ENCODE measurements at places on chromosomes 12 and 14. TPM values are rescaled to one million over a fixed set of nuclear protein-coding genes. Genes with fewer than 3 reads are reported as not detected.
A peak's percentile ranks its signal among the peaks of the same experiment; 100 is the strongest.

DNA sequence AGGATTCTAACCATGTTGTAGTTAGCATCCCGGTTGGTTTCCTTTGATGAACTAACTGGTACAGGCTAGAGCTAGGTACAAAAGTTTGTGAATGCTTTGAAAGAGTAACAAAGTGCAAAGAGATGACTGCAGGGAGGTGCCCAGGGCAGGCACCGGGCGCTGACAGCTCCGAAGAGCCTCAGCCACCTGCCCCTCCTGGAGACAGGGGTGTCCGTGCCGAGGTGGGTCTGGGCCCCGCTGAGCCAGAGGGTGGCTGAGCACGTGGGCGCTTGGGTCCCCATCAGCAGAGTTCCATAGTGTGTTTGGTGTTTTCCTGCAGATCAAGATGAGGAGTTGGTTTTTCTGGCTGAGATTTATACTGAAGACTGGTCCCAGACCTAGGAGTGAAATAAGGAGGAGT is 19.9 kb downstream of the PRKAB1 start:
- DNase-seq: no peak

DNA sequence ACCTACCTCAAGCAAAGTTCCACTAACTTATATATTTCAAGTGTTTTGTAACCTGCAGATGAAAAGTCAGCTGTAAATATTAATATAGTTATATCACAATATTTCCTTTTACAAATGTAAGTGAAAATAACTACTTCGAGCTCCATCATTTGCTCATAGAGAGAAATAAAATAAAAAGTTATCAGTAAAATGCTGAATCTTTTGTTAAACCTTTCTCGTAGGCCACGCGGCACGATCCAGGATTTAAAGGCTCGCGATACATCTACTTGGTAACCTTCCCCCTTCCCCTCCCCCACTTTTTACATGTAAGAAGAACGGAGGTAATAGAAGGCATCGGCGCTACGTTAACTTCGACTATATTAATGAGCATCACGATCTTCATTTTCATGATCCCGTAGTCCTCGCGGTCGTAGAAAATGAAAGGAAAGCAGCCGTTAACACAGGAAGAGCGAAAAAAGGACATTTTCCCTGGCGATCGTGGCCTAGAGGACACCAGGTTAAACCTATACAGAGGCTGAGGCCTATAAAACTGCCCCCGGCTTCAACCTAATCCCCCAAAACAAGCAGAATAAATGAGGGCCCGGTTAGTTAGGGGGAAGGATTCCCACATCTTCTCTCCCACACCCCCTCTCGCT is 508 bp downstream of the HNRNPC start:
- peak; percentile 53 for DNase-seq

GRCh38 chr14:61696753-61697318 is 1.5 kb downstream of the HIF1A start:
- no peak for DNase-seq

Gene KRT78
- polyA plus RNA-seq: not detected

GRCh38 chr14:92846162-92846897 is 52.2 kb downstream of the GOLGA5 start:
- no peak for DNase-seq

Gene C12orf54
- not detected for polyA plus RNA-seq

GRCh38 chr14:27863166-27863565 is 903.4 kb upstream of the FOXG1 start:
- peak; percentile 13 for DNase-seq

GRCh38 chr12:89059056-89059455 is 293.2 kb downstream of the DUSP6 start:
- DNase-seq: no peak

Gene LTBP2
- polyA plus RNA-seq: 2.5 TPM

DNA sequence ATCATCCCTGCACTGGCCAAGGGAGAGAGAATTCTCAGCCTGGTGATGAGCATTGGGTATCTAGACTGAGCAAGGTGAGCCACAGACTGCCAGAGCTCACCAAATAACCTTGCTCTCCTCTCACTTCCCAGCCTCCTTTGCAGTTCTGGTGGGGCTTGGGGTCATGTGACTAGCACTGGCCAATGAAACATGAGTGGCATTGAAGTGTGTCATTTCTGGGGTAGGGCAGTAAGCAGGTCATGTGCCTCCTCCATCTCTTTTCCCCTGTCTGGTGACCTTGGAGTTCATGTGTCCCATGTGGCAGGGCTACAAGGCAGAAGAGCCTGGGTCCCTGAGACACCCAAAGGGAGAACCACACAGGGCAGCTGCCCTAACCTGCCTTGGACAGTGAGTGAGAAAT is 3.6 kb upstream of the KRT72 start:
- no peak for DNase-seq

Gene NELL2
- 13.4 TPM for polyA plus RNA-seq

DNA sequence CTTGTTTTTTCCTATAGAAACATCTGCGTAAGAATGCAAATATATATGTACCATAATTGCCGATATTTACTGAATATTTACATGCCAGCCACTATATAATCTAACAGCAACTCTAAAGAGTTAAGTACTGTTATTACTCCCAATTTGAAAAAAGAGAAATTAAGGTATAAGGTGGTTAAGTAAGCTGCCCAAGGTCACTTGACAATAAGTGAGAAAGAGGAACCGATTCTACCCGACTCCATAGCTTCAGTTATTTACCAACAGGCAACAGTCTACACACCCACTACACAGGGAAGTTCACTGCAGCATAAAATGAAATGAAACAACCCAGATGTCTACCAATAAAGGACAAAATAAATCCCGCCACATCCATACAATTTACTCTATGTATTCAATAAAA is 1.1 kb downstream of the MIS18BP1 start:
- no peak for DNase-seq

GRCh38 chr14:34340025-34340625 is 121.9 kb downstream of the SPTSSA start:
- DNase-seq: no peak

DNA sequence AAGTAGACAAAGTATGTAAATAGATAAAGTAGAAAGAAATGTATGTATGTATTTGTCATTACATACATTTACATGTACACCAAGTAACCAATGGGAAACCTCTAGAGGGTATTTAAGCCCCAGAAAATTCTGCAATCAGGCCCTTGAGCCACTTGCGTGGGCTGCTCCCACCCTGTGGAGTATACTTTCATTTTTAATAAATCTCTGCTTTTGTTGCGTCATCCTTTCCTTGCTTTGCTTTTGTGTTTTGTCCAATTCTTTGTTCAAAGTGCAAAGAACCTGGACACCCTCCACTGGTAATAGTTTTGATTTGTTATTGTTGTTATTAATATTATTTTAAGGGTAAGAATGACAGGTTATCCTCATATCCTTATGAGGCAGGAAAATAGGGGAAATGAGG is 21.8 kb downstream of the CAPS2 start:
- DNase-seq: no peak

Gene TAS2R8
- polyA plus RNA-seq: not detected

DNA sequence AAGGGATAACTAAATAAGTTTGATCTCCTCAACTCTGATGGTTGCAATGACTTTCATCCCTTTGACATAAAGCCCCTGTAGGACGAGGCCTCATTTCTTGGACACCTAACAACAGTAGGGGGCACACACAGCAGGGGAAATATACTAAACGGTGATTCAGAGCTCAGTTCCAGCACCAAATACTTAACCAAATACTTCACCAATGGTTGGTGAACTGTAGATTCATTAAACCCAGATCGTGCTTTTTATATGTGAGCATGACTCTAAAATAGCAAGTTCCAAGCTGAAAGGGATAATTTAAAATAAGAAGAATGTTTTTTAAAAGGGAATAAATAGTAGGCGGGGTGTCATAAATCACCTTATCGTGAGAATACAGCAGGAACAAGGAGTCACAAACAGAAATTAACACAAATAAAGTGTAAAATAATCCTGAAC is 53.2 kb downstream of the ATG2B start:
- no peak for DNase-seq

- DNase-seq: peak; percentile 4
Observed at GRCh38 chr12:99810718-99811593, 163.4 kb downstream of the GARIN6 start.

Measured in renal cortex interstitium (tissue), 15 donors.